ENCODE measurements at places on chromosomes 12 and 14. TPM values are rescaled to one million over a fixed set of nuclear protein-coding genes. Genes with fewer than 3 reads are reported as not detected.

DNA sequence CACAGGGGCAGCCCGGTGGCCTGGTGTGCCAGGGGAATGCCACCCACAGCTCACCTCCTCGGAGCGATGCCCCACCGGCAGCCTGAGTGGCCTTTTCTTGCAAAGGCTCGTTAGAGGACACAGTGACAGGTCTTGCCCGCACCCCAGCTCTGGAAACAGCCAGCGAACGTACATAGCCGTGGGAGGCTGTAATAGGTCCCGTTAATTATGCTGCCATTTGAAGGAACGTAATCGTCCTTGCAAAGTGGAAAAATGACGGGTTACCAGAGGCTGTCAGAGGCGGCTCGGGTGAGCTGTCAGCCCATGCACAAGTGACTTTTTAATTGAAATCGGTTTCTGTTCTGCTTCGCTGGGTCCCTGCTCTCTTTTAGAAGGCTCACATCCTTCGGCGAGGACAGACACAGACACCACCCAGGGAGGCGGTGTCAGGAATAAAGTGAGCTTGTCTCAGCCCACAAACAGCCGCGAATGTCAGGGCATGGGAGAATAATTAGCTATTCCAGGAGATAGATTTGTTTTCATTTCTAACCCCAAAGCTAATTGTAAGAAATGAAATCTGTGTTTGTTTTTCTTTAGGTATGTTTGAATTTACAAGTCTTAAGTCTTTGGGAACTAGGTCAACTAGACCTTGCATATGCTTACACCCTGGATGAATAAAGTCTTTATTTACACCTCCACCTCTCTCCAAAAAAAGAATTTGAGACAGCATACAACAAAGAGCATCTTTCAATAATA is 77.2 kb upstream of the RFLNA start:
- DNase-seq = no peak

GRCh38 chr12:67701121-67701520 is 52.6 kb downstream of the DYRK2 start:
- no peak for DNase-seq

Gene HOXC4
- not detected for total RNA-seq

- DNase-seq = no peak
Observed at GRCh38 chr14:35747379-35747778, 61.7 kb downstream of the RALGAPA1 start.

- no peak for DNase-seq
Observed at GRCh38 chr14:75626863-75627262, 33.8 kb downstream of the ERG28 start.

- DNase-seq = no peak
Observed at GRCh38 chr14:31955936-31956579, 121.0 kb upstream of the ARHGAP5 start.

Gene NRIP2
- total RNA-seq = 2.0 TPM

DNA sequence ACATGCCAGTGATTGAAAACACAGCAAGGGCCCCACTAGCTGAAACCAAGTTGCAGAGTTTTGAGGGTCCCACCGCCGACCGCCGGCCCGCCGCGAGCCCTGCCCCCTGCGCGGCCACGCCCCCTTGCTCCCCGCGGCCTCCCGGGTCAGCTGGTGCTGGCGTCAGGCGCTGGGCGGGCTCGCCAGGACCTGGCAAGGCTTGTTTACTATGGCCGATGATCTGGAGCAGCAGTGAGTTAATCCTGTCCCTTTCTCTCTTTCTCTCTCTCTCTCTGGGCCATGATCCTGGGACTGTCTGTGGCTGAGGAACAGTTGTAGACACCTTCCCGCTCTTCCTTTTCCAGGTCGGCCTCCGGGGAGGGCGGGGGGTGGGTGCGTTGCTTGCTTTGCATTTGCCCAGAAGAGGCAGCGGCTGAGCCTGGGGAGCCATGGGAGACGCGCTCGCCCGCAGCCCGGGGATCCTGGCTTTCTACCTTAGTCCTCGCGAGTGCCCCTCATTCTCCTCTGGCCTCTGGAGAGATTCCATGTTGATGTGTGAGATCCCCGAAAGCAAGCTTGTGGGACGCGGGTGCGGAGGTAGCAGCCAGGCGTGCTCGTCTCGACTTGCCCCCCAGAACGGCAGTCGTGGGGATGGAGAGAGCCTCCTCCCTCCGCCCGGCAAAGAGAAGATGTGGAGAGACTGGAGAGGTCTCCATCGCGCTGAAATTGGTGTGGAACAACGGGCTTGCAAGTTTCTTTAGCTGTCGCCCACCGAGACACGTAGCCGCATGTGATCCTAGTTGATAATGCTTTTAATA is at the start of gene ABHD4:
ABHD4 (plus strand) TSS at position 202 of the 797 bp plus-strand sequence; CDS start at position 209, 7 bp downstream.
- DNase-seq = peak; percentile 91

DNA sequence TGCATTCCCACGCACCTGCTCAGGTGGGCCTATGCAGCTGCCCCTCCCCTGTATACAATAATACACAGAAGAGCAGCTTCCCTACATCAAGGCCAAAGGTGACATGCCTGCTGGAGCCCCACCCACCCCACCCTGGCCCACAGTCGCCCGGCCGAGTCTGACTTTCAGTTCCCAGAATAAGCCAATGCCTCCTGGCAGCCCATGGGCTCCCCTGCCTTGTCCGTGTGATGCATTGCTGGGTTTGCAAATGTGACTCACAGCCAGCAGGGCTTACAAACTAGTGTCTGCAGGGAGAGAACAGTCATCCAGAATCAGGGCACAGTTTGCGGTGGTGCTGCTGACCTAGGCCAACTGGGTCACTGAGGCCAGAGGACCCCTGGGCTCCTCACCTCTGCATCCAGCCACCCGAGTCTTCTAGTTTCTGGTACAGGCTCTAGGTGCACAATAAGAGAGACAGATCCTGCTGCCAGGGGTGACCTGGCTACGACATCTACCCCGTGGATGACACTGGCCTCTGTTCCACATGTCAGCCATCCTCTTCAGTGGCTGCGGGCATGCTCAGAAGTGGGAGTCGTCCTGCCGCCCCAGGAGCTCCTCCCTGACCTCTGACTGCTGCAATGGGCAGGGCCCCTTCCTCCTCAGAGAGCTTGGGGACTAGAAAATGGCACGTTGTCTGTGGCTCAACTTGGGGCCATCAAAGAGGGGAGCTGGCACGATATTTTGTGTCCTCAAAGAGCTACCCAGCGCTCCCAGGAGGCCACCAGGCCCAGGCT is 84.5 kb downstream of the CHGA start:
- DNase-seq = peak; percentile 58

DNA sequence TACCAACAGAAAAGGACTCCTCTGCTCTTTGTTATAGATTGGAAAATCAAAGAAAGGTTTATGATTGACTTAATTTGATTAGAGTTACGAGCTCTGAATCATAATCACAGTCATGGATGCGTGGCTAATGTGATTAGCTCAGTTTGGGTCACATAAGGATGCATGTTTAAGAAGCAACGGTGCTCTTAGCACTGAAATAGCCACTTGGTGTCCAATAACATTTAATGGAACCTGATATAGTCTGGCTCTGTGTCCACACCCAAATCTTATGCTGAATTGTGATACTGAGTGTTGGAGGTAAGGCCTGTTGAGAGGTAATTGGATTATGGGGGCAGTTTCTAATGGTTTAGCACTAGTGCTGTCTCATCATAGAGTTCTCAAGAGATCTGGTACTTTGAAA is 501.6 kb downstream of the SLC6A15 start:
- no peak for DNase-seq

DNA sequence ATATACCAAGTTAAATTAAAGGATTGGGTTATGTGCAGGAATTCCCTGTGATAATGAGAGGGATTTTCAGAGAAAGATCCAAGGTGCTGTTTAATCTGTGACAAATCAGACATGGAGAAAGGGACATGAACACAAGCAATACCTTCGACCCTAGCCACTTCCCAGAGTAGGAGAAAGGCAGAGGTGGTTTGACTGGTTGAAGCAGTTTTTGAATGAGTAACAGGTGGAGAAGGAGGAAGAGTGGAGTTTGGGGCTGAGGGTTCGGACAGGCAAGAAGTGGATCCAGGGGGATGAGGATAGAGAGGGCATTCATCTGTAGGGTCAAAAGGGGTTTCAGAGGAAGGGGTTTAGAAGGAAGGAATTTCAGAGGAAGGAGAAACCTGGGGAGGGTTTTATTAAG is 27.4 kb upstream of the A2M start:
- no peak for DNase-seq

DNA sequence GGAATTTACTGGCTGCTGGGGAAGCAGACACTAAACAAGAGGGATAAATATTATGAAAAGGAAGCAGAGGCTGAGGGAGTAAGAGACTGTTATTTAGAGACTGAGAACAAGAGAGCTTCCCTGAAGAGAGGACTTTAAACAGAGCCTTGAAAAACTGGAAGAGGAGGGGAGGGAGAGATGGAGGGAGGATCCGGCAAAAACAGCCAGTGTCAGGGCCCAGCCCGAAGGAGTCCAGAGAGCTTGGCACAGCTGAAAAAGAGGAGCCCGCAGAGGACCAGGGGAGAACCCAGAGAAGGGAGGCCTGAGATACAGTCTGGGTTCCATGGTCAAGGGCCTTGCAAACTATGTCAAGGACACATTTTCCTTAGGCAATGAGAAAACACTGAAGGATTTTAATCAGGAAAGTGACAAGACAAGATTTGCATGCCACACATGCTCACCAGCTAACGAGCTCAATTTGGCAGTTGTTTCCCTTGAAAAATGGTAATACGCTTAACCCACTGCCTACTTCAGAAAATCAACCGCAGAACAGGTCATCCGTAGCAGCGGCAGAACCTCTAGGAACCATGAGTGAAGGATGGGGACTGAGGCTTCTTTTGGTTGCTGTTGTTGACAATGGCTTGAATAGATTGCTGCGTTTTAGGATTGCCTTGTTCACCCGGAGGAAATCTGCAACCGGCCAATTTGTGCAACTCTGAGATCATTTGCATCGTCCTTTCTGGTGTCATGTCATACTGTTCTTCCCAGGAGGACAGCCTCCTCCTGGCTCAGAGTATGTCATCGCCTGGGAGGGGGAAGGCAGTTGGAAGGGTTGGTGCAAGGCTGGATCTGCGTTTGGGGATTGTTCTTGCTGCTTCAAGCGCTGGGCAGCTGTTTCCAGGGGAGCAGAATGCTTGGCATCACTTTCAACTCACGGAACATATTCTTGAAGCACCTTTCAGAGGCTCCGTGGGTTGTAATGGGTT is 108.2 kb downstream of the PRMT8 start:
- DNase-seq = no peak

Gene RGS6
- total RNA-seq = 18.8 TPM

- DNase-seq = no peak
Observed at GRCh38 chr14:39241637-39242036, 7.9 kb downstream of the MIA2 start.

DNA sequence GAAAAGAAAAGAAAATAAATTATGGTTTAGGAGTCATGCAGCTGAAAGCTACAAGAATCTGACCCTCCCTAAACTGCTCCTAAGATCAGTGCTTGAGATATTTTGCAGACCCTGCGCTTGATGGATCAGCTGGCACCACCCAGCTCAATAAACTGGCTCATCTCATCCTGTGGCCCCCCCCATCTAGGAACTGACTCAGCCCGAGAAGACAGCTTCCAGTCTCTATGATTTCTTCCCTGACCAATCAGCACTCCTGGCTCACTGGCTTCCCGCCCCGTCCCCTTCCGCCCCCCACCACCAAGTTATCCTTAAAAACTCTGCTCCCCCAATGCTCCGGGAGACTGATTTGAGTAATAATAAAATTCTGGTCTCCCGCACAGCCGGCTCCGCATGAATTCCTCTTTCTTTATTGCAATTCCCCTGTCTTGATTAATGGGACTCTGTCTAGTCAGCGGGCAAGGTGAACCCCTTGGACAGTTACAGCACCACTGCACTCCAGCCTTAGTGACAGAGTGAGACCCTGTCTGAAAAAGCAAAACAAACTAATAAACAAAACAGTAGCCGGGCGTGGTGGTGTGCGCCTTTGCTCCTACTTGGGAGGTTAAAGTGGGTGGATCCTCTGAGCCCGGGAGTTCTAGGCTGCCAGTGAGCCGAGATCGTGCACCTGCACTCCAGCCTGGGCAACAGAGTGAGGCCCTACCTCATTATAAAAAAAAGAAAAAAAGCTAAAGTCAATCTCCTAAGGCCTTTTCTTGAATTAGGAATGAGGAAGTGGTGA is 24.5 kb upstream of the SPTLC2 start:
- peak; percentile 36 for DNase-seq

DNA sequence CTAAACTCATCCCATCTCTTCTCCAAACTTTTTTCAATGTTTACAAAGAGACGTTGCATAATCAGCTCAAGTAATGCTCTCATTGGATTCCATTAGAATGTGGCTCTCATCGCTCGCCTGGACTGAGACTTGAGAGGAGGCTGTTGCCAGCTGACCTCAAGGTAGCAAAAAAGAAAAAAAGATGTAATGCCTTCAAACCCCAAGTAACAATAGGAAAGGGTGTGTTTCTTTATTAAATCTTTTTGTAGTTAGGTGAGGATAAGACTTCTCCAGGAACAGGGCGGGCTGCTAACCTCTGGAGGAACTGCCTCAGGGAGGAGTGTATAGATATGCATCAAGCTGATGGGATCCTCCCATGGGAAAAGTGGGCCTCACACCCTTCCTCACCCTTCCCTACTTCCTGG is 956 bp upstream of the PTHLH start:
- DNase-seq = no peak

GRCh38 chr12:104384141-104384880 is 72.4 kb upstream of the CHST11 start:
- no peak for DNase-seq
